ENCODE measurements at places on chromosomes 6 and 20.

- DNase-seq: no peak
Measured at GRCh38 chr6:424741-425417, 33.3 kb downstream of the IRF4 start.

DNA sequence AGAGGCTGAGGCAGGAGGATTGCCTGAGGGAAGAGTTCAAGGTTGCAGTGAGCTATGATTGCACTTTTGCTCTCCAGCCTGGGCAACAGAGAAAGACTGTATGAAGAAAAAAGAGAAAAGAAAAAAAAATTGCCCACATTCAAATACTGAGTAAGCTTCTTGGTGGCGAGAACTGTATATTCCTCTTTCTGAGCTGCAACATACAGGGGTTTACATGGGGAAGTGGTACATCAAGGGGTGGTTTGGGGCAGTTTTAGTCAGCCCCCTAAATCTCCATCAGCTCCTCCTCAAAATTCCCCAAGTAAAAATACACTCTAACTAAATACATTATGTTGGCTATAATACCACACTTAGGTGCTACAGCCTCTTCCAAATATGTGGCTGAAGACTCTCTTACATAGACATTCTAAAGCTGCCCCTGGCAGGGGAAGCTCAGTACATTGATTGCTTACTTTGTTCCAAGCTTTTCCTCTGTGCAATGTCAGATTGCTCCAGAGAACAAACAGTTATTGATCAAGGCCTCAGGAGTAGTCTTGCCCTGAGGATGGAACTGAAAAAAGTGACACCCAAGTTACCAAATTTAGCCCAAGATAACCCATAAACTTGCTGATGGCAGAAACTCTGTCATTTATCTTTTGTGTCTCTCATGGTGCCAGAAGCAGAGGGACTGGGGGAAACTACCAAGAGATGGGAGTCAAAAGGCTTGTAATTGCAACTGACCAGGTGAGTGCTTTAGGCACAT is 107.4 kb upstream of the RIPOR2 start:
- no peak for DNase-seq

DNA sequence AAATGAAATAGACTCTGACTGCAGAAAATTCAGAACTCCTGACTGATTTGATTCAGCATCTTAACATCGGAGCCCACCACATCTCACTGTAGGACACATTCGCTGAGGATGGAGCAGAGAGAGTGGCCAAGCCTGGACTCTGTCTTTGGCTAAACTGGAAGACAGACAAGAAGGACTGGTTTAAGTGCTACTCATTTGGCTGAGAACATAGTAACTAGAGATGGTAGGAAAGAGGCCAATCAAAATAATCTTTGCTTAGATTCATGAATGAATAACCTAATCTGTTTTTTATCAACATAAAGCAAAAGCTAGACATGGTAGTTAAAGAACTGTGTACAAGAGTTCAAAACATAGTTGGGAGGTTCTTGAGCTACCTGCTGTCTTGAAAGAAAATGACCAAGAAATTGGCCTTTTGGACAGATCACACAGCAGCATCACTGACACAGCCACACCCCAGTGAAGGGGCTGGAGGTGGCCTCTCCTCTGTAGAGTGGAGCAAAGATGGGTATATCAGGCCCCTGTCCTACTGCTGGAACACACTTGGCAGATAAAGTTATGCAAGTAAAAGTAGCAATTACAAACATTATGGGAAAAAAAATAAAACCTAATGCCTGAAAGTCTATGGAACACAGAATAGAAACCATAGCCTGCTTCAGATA is 87.1 kb upstream of the NT5E start:
- no peak for DNase-seq

- no peak for DNase-seq
Measured at GRCh38 chr6:10419749-10420545, 5.1 kb upstream of the TFAP2A start.

- DNase-seq: no peak
Measured at GRCh38 chr6:109693111-109693510, 2.0 kb downstream of the FIG4 start.

- no peak for DNase-seq
Measured at GRCh38 chr6:130725551-130725950, 101.7 kb upstream of the SMLR1 start.

DNA sequence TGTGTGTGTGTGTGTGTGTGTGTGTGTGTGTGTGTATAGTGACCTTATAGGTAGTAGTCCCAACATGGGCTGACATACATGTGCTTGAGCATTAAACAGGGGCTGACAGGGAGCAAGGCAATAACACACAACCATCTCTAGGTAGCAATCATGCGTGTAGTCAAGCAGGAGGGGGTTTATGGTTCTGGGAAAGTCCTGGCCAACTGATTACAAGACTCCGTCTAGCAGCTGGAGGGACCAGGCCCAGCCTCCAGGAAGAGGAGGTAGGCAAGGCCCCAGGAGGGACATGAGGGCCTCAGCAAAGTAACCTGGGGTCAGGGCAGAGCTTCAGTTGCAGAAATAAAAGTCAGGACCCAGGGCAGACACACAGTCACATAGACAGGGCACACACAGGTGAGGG is 60.6 kb upstream of the E2F3 start:
- DNase-seq: no peak

GRCh38 chr6:47524136-47524845 is 46.7 kb downstream of the CD2AP start:
- DNase-seq: no peak

DNA sequence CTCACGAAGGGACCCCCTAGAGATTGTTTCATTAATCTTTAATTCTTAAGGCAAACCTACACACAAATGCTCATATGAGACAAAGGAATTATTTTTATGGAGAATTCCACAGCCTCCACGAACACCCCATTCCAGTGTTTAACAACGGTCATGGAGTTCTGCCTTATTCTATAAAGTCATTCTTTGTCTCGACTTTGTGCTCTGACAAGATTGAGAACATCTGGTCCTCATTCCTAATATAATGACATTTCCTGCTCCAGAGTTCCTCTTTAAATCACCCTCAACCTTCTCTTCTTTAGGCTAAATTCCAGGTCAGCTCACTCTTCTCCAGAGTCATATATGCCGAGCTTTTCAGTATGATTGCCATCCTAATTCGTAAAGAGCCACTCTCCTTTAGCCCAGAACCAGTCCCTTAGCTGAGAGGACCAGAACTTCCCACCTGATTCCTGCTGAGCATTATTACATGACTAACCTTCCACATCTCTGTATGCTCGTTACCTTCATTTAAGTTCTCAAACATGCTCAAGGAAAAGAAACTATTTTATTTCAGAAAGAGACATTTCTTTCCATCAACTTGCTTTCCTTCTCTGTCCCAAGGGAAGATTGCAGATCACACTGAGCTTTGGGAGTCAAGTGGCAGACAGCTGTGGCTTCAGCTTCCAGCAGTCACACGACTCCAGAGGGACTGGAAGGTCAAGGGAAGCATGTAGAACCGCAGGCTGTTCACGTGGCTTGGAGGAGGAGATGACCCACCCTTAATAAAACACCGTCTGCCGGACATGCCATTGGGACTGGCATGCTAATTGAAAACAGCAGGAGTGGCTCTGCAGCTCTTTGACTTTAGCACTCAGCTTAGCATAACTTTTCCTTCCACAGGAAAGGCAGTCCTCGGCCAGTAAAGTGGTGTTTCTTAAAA is 467.1 kb upstream of the HSF2 start:
- DNase-seq: no peak

DNA sequence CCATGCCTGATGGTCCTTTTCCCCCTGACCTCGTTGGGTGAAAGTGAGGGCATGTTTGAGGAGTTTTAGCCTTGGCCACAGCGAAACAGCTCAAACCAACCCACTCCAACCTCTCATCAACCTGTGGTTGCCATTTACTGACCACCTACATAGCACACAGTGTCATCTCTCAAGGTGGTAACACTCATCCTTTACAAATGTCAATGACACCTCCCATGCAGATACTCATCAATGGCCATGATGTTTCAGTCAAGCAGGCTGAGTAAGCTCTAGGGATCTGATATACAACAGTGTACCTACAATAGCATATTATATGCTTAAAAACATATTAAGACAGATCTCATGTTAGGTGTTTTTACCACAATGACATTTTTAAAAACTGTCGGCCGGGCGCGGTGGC is 9.3 kb downstream of the RRAGD start:
- DNase-seq: no peak
